Stimulated activated CD8-positive, alpha-beta memory T cell treated with anti-CD3 and anti-CD28 coated beads, Interleukin-12 subunit alpha, Interleukin-12 subunit beta, amount 100 ng/mL, for 1 hour (primary cell): ENCODE measurements at places on chromosomes 11 and 22.

GRCh38 chr11:45079943-45080719 is 66.3 kb upstream of the PRDM11 start:
- DNase-seq: peak; percentile 32

GRCh38 chr11:612201-612960 is 3.4 kb downstream of the IRF7 start:
- no peak for DNase-seq

GRCh38 chr11:68610452-68611116 is 73.8 kb upstream of the GAL start:
- DNase-seq: no peak

DNA sequence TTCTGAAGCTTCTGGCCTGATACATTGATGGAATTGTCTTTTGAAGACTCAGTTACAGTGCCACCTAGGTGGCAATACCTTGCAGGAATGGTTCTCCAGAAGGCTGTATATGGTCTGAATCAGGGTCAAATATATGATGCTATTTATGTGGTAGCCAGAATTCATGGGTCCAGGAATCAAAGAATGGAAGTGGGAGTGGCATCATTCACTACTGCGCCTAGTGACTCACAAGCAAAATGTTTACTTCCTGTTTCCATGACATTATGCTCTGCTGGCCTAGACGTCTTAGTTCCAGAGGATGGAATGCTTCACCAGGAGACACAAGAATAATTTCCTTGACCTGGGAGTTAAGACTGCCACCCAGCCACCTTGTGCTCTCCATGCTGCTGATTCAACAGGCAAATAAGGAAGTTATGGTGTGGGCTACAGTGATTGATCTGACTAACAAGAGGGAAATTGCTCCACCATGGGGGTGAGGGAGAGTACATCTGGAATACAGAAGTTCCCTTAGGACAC is 491.8 kb downstream of the ETS1 start:
- DNase-seq: no peak

GRCh38 chr11:13140028-13140870 is 131.1 kb downstream of the RASSF10 start:
- no peak for DNase-seq

DNA sequence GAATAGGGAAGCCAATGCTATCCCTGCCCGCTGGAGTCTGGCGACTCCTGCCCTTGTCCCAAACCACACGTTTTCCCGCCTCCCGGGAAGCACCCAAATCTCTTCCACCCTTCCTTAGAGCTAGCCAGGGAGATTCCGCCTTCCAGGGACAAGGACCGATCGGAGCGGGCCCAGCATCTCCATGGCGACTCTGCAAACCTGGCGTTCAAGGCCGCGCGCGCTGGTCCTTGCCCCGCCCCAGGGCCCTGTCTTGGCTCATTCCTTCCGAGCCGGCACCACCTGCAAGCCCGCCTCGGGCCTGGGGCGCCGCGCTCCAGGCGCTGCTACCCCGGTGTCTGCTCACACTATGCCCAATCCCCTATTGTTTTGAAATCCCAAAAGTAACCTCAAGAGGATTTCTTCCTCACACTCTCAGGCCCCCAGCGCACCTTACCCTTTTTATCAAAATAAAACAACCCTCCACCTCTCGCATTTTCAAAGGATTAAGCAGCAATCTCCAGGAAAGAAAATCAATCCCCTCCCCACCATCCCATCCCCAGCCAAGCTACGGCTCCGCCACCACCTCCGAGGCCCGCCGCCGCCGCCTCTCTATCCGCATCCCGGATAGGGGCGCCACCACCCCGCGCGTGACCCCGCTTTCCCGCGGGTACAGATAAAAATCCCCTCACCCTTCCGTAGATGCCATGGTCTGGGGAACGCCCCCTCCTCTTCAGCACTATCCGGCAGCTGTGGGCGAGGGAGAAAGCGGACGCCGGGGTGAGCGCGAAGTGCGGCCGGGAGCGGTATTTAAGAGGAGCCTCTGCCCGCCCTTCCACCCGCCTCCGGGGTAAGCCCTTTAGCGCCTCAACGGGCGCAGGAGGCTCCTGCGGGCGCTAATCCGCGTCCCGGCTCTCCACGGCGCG is 825 bp downstream of the SLC1A2 start:
- no peak for DNase-seq

- no peak for DNase-seq
Observed at GRCh38 chr11:71080239-71081097, 171.9 kb downstream of the SHANK2 start.

DNA sequence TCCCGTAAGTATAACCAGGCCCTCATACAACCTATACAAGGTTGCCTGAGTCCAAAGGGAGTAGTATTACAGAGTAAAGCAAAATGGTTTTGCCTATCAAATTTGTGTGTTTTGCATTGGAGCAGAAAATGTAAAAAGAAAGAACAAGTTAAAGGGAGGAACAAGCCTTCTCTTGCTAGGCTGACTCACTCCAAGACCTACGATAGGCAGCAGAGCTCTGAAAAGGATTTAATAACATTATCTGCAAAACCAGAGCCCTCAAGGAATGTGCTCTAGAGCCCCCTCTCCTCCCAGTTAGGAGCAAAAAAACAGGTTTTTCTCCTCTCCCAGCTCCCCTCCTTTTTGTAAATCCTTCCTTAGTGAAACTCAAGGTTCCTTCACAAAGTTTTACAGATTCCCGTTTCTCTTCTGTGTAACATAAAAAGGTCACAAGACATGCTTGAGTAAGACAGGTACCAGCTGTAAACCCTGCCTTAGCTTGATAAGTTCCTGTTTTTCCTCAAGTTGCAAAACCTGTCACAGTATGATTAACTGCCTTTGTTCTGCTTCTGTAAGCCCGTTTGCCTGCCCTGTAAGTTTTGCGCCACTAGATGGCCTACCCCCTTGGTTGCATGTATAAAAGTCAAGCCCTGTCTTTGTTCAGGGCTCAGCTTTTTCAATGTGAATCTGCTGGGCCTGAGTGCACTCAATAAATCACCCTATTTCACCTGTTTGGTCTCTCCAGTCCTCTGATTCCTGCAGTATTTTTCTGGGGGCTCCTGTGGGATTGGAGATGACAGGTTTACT is 498.2 kb downstream of the KCNA4 start:
- no peak for DNase-seq

- DNase-seq: no peak
Observed at GRCh38 chr11:34890812-34891211, 25.4 kb downstream of the APIP start.

DNA sequence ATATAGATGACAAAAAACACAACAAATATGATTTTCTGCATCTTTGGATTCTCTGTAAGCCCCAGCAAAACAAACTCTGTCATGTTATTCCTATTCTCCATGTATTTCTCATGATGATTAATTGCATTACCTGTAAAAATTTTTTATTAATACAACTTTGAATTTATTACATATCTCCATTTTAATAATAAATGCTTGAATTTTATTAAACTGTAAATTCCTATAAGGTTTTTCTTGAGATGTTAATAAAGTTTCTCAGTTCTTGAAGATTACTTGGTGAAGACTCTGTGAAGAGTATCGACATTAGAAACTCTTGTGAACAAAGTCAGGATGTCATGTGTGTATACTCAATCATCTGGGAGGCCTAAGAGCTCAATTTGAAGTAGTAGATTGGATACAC is at the start of gene OR4C46:
Gene OR4C46, minus strand, starts transcription at position 101 of the 400 bp plus-strand sequence. Its CDS starts 0 bp downstream, at position 101.
- no peak for DNase-seq

GRCh38 chr22:46300491-46300890 is 3.8 kb downstream of the GTSE1 start:
- no peak for DNase-seq

- no peak for DNase-seq
Observed at GRCh38 chr11:967995-968751, 42.5 kb downstream of the AP2A2 start.

DNA sequence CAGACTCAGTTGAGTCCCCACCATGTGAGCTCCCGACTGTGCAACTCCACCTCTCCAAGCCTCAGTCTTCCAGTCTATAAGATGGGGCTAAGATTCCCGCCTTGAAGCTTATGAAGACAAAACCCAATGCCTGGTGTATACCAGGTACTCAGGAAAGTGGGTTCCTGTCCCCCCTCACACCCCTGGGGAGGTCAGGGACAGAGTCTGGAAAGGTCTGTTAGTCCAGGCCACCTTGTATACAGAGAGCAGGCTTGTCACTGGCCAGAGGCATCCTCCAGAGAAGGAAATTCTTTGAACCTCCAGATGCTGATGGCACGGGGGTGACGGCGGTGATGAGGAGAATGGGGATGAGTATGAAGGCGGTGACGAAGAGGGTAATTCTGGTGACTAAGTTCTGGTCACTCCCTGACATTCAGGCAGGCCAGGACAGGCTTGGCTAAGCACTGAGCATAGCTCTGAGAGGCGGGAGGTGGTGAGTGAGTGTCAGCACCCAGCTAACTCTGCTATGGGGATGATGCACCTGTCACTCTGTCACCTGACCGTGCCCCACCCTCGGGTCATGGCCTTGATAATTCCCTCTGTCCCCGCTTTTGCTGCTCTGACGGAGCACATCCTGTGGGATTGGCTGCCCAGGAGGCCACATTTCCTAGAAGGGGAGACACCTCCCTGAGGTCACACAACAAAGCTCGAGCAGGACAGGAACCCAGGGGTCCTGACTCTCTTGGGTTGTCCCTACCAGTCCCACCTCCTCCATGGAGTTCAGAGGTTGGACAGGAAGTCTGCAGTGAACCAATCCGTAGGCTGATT is 30.9 kb upstream of the CSNK1E start:
- DNase-seq: no peak

DNA sequence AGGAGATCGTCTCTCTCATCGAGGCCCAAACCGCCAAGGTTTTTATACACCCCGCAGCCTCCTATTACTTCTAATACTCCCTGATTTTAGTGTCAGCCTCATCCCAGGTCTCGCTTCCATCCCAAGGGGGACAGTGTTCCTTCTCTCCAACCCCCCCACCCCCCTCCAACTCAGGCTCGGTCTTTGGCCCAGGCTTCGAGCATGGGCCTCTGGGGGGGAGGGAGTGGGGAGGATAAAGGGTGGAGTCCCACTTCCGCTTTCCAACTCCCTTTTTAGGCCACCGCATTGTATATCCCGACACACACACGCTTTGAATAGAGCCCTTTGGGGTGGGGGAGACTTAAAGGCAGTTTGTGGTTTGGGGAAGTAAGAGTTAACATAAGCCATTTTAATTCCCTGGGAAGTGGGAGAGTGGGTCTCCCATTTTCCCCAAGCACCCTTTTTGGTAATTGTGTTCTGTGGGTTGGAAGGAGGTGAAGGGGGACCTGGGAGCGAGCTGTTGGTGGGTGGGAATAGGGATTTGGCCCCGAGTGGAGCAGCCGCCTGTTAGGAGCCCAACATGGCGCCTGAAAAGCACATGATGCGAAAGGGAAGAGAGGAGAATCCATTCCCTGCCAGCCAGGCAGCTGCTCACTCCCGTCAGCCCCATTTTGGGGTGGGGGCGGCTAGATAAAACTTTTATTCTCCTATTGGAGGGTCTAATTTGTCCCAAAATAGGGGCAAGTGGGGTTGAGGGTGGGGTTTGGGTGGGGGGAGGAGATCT is 844 bp downstream of the PCF11 start:
- DNase-seq: peak; percentile 17

DNA sequence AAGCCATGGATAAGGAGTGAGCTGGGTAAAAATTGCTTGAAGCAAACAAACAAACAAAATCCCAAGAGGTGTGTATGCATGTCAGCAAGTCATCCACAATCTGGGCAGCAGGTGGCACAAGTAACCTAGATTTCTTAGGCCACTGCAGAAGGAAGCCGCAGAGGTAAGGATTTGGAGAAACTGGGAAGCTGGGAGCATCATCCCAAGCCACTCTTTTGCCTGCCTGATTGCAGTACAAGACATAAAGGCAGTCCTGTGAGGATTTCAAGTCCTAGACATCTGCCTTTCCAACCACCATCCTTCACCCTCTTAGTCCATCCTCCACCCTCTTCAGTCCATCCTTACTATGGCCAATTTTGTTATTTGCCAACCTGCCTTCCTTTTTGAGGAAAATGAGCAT is 67.2 kb upstream of the BMAL1 start:
- DNase-seq: no peak

DNA sequence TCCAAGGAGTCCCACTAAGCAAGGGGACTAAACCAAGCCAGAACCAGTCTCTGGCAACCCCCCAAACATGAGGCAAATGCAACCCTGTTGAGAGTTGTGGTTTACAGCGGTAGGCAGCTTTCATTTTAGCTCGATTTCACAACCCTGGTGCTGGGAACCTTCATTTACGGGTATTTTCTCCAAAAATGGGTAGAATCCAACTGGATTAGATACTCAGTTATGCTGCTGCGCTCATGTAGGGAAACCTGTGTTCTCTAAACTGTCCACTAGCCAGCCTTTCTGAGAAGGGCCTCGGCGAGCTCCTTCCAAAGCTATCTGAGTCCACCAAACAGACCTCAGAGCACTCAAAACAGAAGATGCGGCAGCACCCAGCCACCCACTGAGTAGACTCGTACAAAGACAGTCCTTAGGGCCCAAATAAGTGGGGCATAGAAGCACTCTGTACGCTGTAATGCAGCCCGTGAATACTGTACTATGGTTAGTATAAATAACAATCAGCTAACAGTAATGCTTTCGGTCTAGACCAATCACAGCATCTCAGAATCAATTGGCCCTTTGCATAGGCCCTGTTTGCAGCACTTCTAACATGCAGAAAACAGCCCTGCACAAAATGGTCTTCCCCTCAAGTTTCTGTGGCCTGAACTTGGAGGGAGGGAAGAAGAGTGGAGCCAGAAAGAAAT is 104.7 kb downstream of the ETS1 start:
- no peak for DNase-seq

GRCh38 chr11:128585498-128586238 is 1.7 kb downstream of the ETS1 start:
- no peak for DNase-seq

DNA sequence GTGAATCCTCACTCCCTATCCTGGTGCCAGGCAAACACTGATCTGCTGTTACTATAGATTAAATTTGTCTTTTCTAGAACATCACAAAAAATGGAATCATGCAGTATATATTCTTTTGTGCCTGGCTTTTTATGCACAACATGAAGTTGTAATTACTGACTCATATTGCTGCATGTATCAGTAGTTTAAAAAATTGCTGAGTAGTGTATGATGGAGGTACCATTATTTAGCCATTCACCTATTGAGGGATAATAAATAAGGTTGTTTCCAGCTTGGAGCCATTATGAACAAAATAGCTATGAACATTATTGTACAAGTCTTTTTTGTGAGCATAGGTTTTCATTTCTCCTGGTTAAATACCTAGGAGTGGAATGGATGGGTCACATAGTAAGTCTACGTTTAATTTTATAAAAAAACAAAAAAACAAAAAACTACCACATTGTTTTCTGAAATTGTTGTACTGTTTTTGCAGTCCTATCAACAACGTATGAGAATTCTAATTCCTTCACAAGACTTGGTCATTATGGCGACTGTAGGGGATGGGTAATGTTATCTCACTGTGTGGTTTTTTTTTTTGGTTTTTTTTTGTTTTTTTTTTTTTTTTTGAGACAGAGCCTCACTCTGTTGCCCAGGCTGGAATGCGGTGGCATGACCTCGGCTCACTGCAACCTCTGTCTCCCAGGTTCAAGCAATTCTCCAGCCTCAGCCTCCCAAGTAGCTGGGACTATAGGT is 111.6 kb downstream of the USP35 start:
- DNase-seq: no peak

- no peak for DNase-seq
Observed at GRCh38 chr11:127118811-127119210, 118.2 kb upstream of the KIRREL3 start.

- DNase-seq: no peak
Observed at GRCh38 chr11:14969901-14970323, 2.2 kb downstream of the CALCA start.

GRCh38 chr22:30212996-30213441 is 33.5 kb downstream of the LIF start:
- no peak for DNase-seq

GRCh38 chr11:28529046-28529445 is 420.9 kb downstream of the METTL15 start:
- no peak for DNase-seq
